NCI-H2081 treated with DMSO at 0.1 percent for 48 hours (cell line): ENCODE measurements at places on chromosomes 7 and 10.

DNA sequence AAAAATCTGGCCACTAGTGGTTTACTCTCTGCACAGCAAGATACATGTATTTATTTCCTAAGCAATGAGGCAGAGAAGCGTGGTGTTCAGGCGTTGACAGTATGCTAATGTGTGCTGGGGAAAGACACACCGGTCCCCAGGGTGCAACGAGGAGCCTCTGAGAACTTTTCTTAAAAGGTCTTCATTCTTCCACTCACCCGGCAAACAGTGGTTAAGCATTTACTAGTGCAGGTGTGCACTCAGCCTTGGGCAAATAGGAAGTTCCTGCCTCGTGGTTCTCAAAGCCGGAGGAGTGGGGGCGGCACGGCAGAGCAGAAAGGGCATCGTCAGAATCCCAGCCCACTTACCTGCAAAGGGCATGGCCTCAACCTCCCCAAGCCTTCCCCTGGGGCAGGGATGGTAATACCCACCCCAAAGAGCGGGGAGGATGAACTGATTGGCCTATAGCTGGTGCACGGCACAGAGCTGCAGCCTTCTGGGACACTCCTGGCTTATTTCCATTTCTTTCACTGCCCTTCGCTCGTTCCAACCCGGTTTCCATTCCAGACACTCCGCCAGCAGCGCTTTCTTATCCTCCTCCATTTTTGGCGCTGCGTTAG, 184.3 kb upstream of the CTBP2 start:
- DNase-seq = no peak

- no peak for DNase-seq
These were observed 34.9 kb upstream of the LEP start for GRCh38 chr7:128206017-128206746.

DNA sequence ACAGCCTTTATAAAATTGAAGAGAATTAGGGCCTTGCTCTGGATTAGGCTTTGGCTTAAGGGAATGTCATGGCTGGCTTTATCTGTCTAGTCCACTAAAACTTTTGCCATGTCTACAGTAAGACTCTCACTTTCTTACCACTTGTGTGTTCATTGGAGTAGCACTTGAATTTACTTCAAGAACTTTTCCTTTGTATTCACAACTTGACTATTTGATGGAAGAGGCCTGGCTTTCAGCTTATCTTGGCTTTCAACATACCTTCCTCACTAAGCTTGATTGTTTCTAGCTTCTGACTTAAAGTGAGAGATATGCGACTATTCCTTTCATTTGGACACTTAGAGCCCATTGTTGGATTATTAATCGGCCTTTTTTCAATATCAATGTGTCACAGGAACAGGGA, 96.1 kb downstream of the TPST1 start:
- no peak for DNase-seq

- DNase-seq = no peak
These were observed 1.2 kb downstream of the CYP2E1 start for GRCh38 chr10:133528296-133528844.

GRCh38 chr10:3672220-3672619, 112.8 kb downstream of the KLF6 start:
- DNase-seq = no peak

GRCh38 chr7:5351507-5352265, 68.9 kb downstream of the SLC29A4 start:
- DNase-seq = no peak

GRCh38 chr10:35857860-35858259, 215.8 kb upstream of the FZD8 start:
- no peak for DNase-seq

- no peak for DNase-seq
These were observed 100.4 kb upstream of the ARHGAP21 start for GRCh38 chr10:24824124-24824523.

GRCh38 chr10:97827702-97828291, 21.8 kb upstream of the GOLGA7B start:
- no peak for DNase-seq

- no peak for DNase-seq
These were observed 293.9 kb downstream of the CCDC3 start for GRCh38 chr10:12707461-12708185.

DNA sequence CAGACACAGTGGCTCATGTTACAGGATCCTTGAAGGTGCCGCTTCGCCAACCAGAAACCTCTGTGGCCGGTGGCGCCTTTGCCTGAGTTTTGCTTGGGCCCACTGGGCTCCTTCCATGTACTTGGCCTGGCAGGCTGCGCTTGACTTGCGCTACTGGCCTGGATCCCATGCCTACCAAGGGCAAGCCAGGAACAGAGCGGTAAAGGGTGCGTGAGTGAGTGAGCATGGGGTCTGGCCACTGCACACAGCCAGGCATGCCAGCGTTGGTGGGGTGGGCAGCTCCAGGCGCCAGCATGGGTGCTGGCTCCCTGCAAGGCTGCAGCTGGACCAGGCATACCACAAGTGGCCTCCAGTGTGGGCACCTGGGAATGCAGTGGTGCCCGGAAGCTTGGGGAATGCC, 16.3 kb upstream of the TSPAN15 start:
- no peak for DNase-seq

DNA sequence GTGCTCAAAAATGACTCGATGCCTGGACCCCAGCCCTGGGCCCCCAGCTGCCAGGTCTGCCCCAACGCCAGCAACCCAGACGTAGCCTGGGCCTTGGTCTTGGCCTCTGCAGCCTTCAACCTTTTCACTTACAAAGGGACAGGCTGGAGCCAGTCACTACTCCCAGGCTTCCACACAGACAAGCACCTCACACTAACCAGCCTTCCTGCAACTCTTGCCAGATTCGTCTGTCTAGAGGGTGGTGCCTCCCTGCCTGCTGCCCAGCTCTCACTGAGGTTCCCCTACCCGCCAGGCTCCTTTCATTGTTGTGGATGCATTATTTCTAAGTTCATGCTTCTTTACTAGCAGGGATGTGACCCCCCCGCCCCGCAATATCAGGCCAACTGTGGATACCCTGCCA, 56.3 kb downstream of the NUDCD3 start:
- DNase-seq = no peak

DNA sequence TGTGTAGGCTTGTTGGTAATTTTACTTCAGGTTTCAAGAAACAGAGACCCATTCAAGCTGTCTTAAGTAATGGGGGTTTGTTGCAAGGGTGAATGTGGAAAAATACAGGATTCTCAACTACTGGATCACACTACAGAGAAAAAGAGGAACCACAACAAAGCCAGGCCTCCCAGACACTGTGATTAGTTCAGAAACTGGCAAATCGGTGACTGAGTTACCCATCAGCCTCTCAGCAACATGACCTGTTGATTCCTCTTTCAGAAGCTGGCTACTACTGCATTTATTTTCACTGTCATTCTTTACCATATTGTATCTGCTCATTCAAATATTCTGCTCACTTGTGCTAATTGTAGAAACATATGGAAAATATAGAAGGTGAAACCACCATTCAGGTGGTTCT, 16.0 kb downstream of the CCDC71L start:
- DNase-seq = no peak

GRCh38 chr7:142375710-142376313, 118.0 kb upstream of the PRSS58 start:
- no peak for DNase-seq

GRCh38 chr7:37037286-37037685, 313.0 kb upstream of the AOAH start:
- DNase-seq = no peak

DNA sequence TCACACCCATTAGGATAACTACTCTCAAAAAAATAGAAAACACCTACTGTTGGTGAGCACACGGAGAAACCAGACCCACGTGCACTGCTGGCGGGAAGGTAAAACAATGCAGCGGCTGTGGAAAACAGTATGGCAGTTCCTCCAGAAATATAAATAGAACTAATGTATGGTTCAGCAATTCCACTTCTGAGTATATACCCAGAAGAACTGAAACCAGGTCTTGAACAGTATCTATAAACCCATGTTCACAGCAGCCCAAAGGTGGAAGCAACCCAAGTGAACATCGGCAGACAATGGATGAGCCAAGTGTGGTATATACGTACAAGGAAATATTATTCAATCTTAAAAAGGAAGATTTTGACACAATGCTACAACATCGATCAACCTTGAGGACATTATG, 164.7 kb downstream of the ZMYND11 start:
- no peak for DNase-seq

DNA sequence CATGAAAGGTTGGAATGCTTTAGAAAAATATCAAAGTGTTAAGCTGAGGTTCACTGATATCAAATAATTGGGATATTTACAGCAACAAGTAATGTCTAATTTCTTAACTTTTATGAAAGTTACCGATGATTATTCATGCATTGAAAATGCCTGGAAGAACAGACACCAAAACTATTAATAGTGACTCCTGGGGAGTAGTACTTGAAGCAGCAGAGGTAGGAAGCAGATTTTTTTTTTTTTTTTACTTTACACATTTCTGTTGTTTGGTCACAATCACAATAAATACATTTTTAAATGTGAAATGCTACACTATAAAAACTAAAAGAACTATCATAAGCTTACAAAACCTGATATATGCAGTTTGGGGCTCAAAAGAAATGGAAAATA, 70.5 kb upstream of the FGL2 start:
- DNase-seq = no peak

DNA sequence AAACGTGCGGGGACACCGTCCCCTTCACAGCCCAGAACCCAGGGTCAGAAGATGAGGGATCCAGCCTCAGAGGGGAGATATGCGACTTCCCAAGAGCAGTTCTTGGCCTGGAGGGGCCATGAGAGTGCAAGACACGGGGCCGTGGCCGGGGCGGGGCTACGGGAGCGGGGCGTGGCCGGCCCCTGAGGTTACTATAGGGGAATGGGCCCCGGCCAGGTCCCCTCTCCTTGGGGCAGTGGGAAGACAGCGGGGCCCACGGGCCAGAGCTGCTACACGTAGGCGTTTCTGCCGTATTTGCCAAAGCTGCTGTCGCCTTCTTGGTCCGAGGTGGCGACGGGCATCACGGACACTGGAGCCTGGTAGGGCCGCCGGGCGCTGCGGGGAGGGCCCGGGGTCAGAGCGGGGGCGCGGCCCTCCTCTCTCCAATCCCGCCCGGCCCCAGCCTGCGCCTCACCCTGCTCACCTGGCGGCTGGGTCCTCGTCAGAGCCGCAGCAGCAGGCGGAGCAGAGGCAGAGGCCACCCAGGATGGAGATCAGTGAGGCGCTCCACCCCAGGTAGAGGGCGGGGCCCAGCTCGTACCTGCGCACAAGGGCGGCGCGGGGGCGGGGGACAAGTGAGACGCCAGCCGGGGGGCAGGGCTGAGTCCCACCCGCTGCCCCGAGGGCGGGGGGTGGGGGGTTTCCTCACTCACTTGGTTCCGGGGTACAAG, 5.3 kb downstream of the CLDN15 start:
- no peak for DNase-seq

- no peak for DNase-seq
These were observed 76.1 kb upstream of the LYZL2 start for GRCh38 chr10:30705625-30706149.

GRCh38 chr7:27177795-27178320, 3.7 kb upstream of the HOXA10 start:
- DNase-seq = no peak

DNA sequence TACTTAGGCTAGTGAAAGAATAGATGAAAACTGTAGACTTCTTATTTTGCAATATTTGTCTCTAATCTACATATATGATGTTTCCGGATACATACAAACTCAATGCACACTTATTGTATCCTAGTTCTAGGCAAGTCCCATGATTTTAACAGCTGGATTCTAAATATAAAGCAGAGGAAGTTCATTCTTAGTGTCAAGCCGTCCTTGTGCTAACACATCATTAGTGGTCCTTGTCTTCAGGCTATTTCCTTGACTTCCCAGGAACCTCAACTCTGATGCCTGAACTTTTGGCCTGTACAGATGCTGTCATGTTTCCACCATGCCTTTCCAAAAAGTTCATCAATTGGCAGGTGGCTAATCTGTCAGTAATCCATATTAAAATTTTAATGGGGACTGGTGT, 301.9 kb upstream of the DGKB start:
- DNase-seq = no peak

DNA sequence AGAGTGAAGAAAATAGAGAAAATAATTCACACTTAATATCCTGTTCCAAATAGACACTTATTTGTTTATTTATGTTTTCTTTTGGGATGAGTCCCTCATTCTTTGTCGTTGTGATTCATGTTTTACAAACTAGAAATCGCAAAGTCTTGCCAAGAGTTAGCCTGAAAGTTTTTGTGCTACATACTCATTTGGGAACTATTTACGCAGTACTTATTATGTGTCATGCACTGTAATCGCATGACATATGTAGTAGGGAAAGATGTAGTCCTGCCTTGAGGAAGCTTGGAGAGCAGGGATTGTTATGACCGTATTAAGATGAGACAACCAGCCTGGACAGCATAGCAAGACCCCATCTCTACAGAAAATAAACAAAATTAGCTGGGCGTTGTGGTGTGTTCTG, 189.3 kb downstream of the ABCA13 start:
- DNase-seq = no peak

GRCh38 chr7:16891874-16892643, 10.3 kb upstream of the AGR3 start:
- peak; percentile 63 for DNase-seq

- DNase-seq = no peak
These were observed 57.8 kb upstream of the MSRB2 start for GRCh38 chr10:23037561-23037960.

GRCh38 chr7:22671177-22671879, 55.7 kb upstream of the IL6 start:
- no peak for DNase-seq

GRCh38 chr10:15526754-15527153, 155.7 kb upstream of the FAM171A1 start:
- no peak for DNase-seq

GRCh38 chr10:58644311-58644710, 131.6 kb downstream of the BICC1 start:
- DNase-seq = no peak

- DNase-seq = no peak
These were observed 14.2 kb upstream of the HPS1 start for GRCh38 chr10:98460837-98461499.

- DNase-seq = no peak
These were observed 164.1 kb downstream of the PTEN start for GRCh38 chr10:88027570-88027969.

DNA sequence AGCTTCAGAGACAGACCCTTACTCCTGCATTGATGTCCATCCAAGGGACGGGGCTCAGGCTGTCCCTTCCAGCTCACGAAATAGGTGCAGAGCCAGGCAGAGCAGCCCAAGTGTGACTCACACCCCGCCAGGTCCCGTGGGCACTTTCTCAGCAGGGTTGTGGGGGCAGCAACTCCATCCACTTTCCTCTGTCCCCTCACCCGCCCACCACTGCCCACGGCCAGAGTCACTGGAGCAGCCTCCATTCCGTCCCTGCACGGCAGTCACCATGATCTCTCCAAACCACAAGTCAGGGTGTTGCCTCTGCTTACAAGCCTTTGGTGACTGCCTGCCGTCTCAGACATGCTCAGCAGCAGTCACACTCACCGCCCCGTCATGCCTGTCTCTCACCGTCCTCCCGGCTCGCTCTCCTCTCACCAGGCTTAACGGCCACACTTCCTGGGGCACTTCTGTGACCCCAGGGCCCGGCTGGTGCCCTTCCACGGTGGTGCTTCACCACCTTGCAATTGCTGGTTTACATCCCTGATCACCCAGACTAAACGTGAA, 39.3 kb downstream of the CALML3 start:
- no peak for DNase-seq
